Heart left ventricle (tissue), 16 donors: ENCODE measurements at places on chromosomes 7 and 10. TPM values are rescaled to one million over a fixed set of nuclear protein-coding genes. Genes with fewer than 3 reads are reported as not detected.

DNA sequence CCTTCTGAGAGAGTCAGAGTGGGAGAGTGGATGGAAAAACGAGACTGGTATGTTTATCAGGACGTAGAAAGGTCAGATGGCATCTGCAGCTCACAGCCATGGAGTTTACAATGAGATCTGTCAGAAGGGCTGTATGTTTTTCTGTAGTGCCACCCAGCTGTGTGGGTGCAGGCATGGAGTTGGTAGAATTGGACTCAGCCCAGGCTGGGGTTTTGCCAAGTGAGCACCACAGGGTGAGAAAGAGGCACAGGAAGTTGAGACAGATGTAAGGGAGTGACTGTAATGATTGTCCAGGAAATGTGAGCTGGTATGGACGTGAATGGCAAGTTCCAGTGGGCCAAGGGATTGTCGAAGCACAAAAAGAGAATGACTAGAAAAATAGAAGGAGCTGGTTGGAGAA, 9.1 kb upstream of the ZYX start:
- DNase-seq = no peak

The SLC39A12 gene
- not detected for total RNA-seq

DNA sequence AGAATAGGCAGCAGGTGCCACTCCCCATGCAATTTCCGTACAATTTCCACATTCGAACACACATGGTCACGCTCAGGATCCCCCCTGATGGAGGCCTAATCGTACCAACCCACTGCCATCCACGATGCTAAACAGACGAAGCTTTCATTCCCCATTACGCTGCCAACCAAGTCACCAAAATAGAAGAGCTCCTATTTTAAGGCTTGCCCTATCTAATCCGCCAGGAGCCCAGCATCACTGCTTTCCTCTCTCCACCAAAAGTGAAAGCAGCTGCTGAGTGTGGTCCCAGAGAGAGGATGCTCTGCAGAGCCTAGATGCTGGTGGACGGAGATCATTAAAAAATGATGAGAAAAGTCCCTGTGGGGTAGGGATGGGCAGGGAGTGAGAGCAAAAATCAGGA, 43.3 kb downstream of the HSPA12A start:
- no peak for DNase-seq

The CAMK1D gene
- total RNA-seq = 1.9 TPM

- DNase-seq = no peak
Observed at GRCh38 chr7:139049936-139050335, 14.1 kb upstream of the ZC3HAV1L start.

The PCLO gene
- total RNA-seq = 9.3 TPM

The ARHGAP22 gene
- total RNA-seq = 9.5 TPM

The TRIM73 gene
- total RNA-seq = 1.5 TPM

- no peak for DNase-seq
Observed at GRCh38 chr7:107039199-107039900, 5.2 kb upstream of the PRKAR2B start.

The SPACDR gene
- total RNA-seq = 0.28 TPM

DNA sequence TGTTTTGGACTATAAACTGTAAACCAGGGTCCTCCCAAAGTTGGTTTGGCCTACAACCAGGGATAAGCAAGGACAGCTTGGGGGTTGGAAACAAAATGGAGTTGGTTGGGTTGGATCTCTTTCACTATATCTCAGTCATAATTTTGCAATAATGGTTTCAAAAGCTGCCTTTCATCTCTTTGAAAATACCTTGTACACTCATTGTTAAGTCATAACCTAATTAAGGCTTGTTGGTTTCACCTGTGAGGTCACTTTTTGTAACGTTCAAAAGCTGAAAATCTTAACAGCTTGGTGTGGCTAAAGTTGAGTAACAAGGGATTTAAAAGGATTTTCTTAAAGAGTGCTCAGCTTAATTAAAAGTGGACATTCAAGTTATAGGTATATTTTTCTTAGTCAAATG, 476.1 kb downstream of the IPMK start:
- DNase-seq = no peak

The ZNRF2 gene
- total RNA-seq = 7.5 TPM

DNA sequence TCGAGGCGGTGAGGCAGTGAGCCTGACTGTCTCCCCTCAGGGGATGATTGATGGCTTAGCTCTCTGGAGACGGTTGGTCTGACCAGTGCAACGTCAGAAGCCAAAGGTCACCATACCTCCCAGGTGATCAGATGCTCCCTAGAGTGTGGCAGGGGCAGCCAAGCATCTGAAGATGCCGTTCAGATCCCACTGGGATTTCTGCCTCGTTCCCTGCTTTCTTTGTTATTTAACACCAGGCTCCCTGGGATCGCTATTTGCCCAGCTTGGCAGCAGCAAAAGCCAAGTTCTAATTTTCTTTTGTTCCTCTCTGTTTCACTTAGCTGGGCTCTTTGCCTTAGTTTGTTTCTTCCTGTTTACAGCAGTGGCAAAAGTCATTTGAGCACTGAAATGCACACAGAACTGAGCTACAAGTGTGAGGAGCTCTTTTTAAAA, 53.5 kb upstream of the SVIL start:
- no peak for DNase-seq

The SSMEM1 gene
- not detected for total RNA-seq

DNA sequence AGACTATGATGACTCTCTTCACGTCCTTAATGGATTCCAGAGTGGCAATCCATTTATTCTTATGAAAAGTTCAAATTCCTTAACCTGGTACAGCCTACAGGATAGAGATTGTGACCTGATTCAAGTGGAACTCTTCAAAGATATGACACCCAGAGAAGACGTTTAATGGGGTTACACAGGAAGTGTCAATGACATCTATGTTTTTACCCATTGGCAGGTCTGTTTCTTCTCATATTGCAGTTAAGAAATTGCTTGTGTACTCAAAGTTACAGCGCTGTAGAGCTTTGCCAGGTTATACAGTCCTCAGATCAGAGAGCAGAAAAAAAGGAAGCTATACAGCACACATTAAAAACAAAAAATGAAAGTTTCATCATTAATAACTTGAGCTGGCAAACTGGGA, 367.4 kb downstream of the THSD7A start:
- no peak for DNase-seq
